B cell (primary cell): ENCODE measurements at places on chromosomes 4 and X. TPM values are rescaled to one million over a fixed set of nuclear protein-coding genes. Genes with fewer than 3 reads are reported as not detected.

The HSD17B13 gene
- 0.32 and 0.39 TPM in 2 replicates for total RNA-seq

The SYP gene
- total RNA-seq: 1.2 TPM in 2 replicates

The LPAR4 gene
- total RNA-seq: 0.12 TPM in 1 of 2 replicates, not detected in the other

The P2RY4 gene
- 0.76 and 0.80 TPM in 2 replicates for total RNA-seq

The SPIN2A gene
- total RNA-seq: 3.3 and 3.7 TPM in 2 replicates

The RBM46 gene
- not detected in 2 replicates for total RNA-seq

The MAGEA10 gene
- total RNA-seq: not detected in 2 replicates

DNA sequence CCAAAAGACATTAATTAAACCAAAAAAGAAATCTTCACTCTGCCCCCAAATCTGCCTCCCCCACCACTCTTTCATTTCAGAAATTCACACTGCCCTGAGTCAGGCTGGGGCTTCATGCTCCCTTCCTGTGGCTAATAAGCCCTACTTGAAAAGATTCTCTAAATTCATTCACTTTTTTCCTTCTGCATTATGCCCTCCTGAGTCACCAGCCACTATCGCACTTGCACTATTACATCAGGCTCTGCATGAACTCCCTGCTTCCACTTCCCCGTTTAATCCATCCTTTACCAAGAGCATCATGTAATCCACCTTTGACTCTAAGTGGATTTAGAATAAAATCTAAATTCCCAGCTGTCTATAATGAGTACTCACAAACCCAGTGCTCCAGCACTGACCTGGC lies 295.4 kb upstream of the KLF3 start:
- DNase-seq: no peak
- H3K4me3 ChIP-seq: no peak overlapping the region
- H3K4me1 ChIP-seq: no peaks in the 10 kb centered on the region
- H3K27me3 ChIP-seq: no peaks in the 10 kb centered on the region

GRCh38 chr4:100113732-100114131 lies 76.5 kb downstream of the DDIT4L start:
- no peak overlapping the region for H3K27ac ChIP-seq
- H3K36me3 ChIP-seq: no peaks in the 10 kb centered on the region
- peaks cover 2% of the 10 kb centered on the region for H3K4me1 ChIP-seq

DNA sequence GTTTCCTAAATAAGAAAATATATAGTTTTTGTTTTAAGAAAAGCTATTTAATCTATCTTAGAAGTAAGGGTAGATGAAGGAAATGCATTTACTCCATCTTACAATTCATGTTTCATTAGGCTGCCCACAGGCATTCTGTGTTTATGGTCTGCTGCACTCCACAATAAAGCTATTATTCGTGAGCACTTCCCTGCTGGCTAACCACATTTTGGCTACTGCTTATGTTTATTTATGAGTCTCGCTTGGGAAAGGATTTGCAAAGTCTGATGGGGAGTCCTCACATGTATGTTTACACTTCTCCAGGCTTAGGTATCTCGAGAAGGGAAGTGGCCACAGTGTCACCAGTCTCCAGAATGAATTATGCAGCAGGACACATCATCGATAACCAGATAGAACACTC lies 260.8 kb upstream of the VCX start:
- DNase-seq: no peak
- H3K4me3 ChIP-seq: no peak overlapping the region

DNA sequence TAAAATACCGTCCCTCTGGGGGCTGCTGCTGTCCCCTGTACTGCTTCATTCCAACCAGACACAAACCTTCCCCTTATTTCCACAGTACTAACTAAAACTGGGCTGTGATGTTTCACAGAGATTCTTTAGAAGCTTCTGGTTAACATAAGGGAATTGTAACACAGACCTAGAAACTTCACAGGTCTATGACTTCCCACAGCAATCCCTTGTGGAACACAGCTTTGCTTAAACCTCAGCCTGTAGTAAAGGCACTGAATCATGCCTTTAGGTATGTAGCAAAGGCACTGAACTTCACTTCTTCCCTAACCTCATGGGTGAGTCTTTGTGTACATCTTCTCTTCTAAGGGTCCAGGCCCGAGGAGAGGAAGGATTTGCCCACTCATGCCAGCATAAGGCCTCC lies 49.4 kb downstream of the SPINK2 start:
- no peaks in the 10 kb centered on the region for H3K36me3 ChIP-seq
- H3K4me1 ChIP-seq: no peaks in the 10 kb centered on the region
- H3K4me3 ChIP-seq: no peak overlapping the region
- no peaks in the 10 kb centered on the region for H3K27me3 ChIP-seq

DNA sequence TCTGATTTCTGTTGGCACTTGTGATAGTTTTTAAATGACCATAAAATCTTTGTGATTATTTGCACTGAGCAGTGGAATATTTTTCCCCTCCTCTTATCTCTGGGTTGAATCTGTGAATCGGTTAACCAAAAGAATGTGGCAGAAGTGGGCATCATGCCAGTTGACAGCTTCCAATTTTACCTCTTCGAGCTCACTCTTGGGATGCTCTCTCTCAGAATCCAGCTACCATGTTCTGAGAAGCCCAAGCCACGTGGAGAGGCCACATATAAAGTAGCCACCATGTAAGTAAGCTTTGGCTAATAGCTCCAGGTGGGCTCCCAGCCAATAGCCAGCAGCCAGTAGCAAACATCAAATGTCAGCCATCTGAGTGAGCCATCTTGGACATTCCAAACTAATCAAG lies 12.9 kb upstream of the WDR19 start:
- H3K4me3 ChIP-seq: no peak overlapping the region
- H3K4me1 ChIP-seq: peaks cover 38% of the 10 kb centered on the region
- DNase-seq: no peak
- no peaks in the 10 kb centered on the region for H3K36me3 ChIP-seq
- no peak overlapping the region for H3K27ac ChIP-seq

DNA sequence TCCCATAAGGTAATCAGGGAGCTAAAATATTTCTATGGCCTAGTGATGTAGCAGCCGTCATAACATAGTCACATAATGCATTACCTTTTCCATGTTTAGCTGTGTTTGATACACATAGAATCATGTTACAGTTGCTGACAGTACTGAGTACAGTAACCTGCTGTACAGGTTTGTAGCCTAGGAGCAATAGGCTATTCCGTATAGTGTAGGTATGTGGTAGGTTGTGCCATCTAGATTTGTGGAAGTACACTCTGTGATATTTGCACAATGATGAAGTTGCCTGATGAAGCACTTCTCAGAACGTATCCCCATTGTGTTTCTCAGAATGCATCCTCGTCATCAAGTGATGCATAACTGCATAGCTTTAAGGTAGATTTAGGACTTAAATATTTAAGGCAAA lies 495.6 kb upstream of the ZFP42 start:
- H3K27ac ChIP-seq: no peak overlapping the region
- no peaks in the 10 kb centered on the region for H3K4me1 ChIP-seq
- H3K27me3 ChIP-seq: no peaks in the 10 kb centered on the region
- no peak overlapping the region for H3K4me3 ChIP-seq

DNA sequence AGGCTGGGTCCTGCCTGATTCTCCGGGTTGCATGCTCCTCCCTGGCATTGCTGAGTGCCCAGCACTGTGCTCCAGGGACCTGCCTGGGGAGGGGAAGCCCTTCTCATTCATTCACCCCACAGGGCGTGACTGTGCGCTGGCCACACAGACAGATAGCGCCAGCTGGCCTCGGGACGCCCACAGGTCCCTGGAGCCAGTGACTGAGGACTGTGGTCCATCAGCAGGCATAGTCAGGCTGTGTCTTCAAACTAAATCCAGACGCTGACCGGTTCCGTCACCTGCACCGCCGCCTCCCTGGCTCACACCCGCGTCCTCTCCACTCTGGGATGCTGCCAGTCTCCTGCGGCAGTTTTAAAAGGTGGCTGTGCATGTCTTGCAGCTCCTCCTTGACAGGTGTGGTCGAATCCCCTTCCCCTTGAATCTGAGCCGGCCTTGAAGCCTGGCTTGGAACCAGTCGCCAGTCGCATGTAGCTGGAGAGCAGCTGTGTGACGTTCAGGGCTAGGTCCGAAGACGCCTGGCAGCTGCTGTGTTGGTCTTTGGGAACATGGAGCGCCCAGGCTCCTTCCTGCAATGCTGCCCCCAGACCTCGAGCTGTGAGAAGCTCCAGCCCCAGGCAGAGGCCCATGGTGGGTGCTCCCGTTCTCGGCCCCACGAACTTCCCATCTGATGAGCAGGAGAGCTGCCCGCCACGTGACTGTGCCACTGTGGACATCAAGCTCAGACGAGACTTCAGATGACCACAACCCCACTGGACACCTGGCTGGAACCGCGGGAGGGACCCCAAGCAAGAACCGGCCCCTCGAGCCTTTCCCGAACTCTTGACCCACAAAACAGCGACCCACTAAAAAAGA lies 94.1 kb downstream of the ADRA2C start:
- H3K4me1 ChIP-seq: no peaks in the 10 kb centered on the region
- no peaks in the 10 kb centered on the region for H3K36me3 ChIP-seq
- H3K27ac ChIP-seq: no peak overlapping the region
- no peak overlapping the region for H3K4me3 ChIP-seq
- DNase-seq: no peak

- no peaks in the 10 kb centered on the region for H3K27me3 ChIP-seq
- DNase-seq: no peak
- no peaks in the 10 kb centered on the region for H3K4me1 ChIP-seq
- H3K27ac ChIP-seq: no peak overlapping the region
Measured at GRCh38 chr4:184863916-184864315, 38.1 kb upstream of the ACSL1 start.

DNA sequence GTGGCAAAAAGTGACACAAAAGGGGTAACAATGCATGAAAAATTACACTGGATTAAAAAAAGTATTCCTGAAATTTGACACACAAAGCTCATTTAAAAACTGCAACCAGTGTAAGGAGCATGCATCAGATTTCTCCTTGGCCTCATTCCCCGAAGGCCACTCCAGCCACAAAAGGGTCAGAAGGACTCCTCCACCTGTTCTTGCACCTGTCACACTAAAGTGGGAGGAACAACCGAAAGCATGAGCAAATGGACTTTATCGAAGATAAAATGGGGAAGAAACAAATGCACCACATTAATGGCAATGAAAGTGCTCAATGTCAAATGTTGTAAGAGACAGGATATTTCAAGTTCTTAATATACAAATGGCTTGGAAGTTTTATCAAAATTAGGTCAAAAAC lies 88.2 kb downstream of the ADGRA3 start:
- no peaks in the 10 kb centered on the region for H3K36me3 ChIP-seq
- no peak overlapping the region for H3K4me3 ChIP-seq
- no peaks in the 10 kb centered on the region for H3K4me1 ChIP-seq
- H3K27me3 ChIP-seq: no peaks in the 10 kb centered on the region
- no peak overlapping the region for H3K27ac ChIP-seq

- no peak overlapping the region for H3K4me3 ChIP-seq
- H3K36me3 ChIP-seq: no peaks in the 10 kb centered on the region
- no peak for DNase-seq
- H3K4me1 ChIP-seq: no peaks in the 10 kb centered on the region
- H3K27me3 ChIP-seq: no peaks in the 10 kb centered on the region
Measured at GRCh38 chrX:112636951-112637581, 42.7 kb downstream of the LHFPL1 start.

- no peak for DNase-seq
- no peak overlapping the region for H3K4me3 ChIP-seq
- H3K27ac ChIP-seq: no peak overlapping the region
- H3K4me1 ChIP-seq: no peaks in the 10 kb centered on the region
- no peaks in the 10 kb centered on the region for H3K27me3 ChIP-seq
Measured at GRCh38 chrX:69961365-69962072, 88.2 kb downstream of the AWAT2 start.

GRCh38 chr4:73468170-73468569 lies 13.4 kb upstream of the AFM start:
- no peaks in the 10 kb centered on the region for H3K27me3 ChIP-seq
- H3K27ac ChIP-seq: no peak overlapping the region
- H3K36me3 ChIP-seq: no peaks in the 10 kb centered on the region
- H3K4me1 ChIP-seq: no peaks in the 10 kb centered on the region

GRCh38 chr4:25939330-25939729 lies 25.3 kb downstream of the SMIM20 start:
- no peaks in the 10 kb centered on the region for H3K27me3 ChIP-seq
- DNase-seq: no peak
- H3K36me3 ChIP-seq: no peaks in the 10 kb centered on the region
- H3K4me1 ChIP-seq: peaks cover 5% of the 10 kb centered on the region
- H3K27ac ChIP-seq: no peak overlapping the region

- no peak overlapping the region for H3K27ac ChIP-seq
- H3K4me3 ChIP-seq: no peak overlapping the region
- H3K36me3 ChIP-seq: no peaks in the 10 kb centered on the region
- DNase-seq: no peak
Measured at GRCh38 chrX:137999552-137999951, 433.6 kb downstream of the ZIC3 start.

- no peak for DNase-seq
- H3K36me3 ChIP-seq: peaks cover 65% of the 10 kb centered on the region
- no peaks in the 10 kb centered on the region for H3K4me1 ChIP-seq
- no peaks in the 10 kb centered on the region for H3K27me3 ChIP-seq
Measured at GRCh38 chr4:82850684-82851083, 40.3 kb downstream of the SEC31A start.

DNA sequence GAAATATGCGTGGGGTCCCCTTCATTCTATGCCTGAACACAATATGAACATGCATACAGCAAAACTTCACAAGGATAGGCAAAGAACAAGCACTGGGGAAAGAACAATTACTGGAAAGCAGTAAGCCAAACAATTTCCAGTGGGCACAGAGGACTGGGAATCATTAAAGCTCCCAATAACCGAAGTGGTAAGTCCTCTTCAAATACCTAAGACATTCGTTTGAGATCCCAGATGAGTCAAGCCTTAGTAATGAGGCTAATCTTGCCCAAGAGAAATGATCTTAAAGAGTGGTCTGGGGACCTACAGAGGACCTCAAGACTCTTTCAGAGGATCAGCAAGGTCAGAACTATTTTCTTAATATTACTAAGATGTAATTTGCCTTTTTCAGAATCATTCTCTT lies 28.6 kb downstream of the ANAPC10 start:
- no peaks in the 10 kb centered on the region for H3K27me3 ChIP-seq
- no peak for DNase-seq
- H3K4me3 ChIP-seq: no peak overlapping the region
- no peak overlapping the region for H3K27ac ChIP-seq

GRCh38 chr4:108674356-108674977 lies 24.1 kb downstream of the OSTC start:
- H3K4me3 ChIP-seq: no peak overlapping the region
- no peaks in the 10 kb centered on the region for H3K27me3 ChIP-seq
- no peak for DNase-seq
- H3K4me1 ChIP-seq: no peaks in the 10 kb centered on the region

GRCh38 chr4:117971403-117971802 lies 62.9 kb upstream of the NDST3 start:
- no peaks in the 10 kb centered on the region for H3K36me3 ChIP-seq
- DNase-seq: no peak
- H3K4me1 ChIP-seq: no peaks in the 10 kb centered on the region
- no peak overlapping the region for H3K4me3 ChIP-seq
- H3K27me3 ChIP-seq: no peaks in the 10 kb centered on the region

GRCh38 chr4:97548943-97549583 lies 594.2 kb downstream of the STPG2 start:
- no peaks in the 10 kb centered on the region for H3K4me1 ChIP-seq
- H3K4me3 ChIP-seq: no peak overlapping the region
- H3K36me3 ChIP-seq: no peaks in the 10 kb centered on the region
- no peak for DNase-seq
